Caki2 (cell line): ENCODE measurements at places on chromosomes 4 and X.
A peak's percentile ranks its signal among the peaks of the same experiment; 100 is the strongest.

DNA sequence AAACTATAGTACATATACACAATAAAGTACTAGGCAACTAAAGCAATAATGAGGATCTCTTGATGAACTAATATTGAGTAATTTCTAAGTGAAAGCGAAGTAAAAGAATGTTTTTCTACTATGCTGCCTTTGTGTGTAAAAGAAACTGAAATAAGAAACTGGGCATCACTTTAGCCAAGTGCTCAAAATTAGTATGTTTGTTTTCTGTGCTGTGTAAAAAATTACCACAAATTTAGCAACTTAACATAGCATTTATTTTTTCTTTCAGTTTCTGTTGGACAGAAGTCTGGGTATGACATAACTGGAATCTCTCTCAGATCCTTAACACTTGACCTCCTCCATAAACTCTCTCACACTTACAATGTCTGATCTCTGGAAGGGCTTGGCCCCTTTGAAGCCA, 687.1 kb upstream of the MAGEB2 start:
- DNase-seq, result no peak

DNA sequence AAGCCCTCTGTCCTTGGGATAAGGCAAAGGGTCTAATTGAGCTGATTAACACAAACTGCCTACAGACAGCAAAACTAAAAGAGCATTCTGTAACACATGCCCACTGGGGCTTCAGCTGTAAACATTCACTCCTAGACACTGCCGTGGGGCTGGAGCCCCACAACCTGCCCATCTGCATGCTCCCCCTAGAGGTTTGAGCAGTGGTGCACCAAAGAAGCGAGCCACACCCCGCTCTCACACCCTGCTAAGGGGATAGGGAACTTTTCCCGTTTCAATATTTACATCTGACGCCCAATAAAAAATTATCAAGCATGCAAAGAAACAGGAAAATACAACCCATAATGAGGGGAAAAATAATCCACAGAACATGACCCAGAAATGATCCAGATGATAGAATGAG, 46.9 kb upstream of the HSD17B10 start:
- DNase-seq, result no peak

DNA sequence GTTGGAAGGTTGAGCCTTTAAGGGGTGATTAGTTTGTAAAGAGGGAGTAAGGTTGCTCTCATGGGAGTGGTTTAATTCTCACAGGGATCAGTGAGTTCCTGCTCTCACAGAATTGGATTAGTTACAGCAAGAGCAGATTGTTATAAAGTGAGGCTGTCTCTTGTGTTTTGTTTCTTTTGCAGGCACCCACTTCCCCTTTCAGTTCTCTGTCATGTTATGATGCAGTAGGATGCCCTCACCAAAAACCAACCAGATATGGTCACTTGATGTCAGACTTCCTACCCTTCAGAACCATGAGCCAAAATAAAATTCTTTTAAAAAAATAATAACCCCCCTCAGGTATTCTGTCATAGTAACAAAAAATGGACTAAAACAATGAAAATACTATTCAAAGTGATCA, 19.9 kb upstream of the IGSF1 start:
- no peak for DNase-seq

DNA sequence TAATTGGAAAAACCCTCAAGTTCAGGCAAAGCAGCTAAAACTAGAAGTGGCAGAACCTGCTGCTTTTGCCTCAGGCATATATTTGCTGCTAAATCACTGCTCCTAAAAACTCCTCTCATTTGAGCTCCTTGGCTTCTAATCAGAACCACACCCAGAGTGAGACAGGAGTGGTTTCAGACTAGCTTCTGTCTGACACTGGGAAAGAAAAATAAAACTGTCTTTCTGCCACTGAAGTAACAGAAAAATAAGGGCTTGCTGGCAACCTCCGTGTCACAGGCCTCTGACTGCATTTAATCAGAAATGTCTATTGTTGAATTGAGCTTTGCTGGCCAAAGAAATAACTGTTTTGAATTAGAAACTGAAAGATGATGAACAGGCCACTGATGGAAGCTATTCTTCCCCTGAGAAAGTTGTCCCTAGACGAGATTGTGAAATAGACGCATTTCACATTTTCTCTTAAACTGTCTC, 52.1 kb upstream of the RAP2C start:
- DNase-seq, result no peak

DNA sequence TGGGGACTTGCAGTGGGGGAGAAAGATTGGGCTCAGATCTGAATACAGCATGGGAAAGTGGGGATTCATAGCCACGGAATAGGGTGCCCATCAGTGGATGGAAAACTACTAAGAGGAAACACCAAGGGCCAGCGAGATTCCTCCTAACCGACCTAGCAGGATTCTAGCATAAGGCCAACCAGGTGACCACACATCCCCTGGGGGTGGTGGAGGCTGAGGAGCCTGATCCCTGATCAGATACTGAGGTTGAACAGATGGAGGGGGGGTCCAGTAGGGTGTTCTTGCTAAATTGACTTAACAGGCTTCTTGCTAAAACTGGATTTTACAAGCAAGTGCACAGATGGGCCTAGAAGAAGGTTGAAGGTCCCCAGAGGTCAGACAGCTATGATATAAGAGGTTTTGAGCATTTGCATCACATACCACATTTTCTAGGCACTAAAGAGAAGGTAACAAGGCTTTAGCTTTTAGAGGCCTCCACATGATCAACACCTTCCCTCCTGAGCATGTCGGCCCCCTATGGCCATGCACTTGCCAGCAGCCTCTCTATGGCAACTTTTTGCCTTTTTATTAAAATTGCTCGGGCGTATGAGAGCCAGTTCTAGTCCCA, 69.1 kb upstream of the PUDP start:
- no peak for DNase-seq

DNA sequence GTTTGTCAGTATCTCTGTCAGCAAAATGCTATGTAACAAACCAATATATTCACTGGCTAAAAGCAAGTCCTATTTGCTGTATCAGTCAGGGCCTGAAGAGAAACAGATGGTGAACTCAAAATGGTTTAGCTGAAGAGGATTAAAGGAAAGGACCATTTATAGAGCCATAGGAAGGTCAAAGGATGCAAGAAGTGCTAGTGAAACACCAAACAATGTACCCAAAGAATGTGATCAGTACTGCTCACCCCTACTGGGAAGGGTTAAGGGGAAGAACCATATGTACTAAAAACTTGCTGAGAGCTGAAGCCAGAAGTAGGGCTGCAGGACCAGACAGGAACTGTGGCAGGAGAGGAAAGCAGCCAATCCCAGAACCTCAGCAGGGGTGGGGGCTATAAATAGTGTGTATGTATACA, 479.3 kb downstream of the INPP4B start:
- DNase-seq, result no peak

GRCh38 chr4:98506462-98507132, 151.8 kb downstream of the TSPAN5 start:
- DNase-seq, result no peak

DNA sequence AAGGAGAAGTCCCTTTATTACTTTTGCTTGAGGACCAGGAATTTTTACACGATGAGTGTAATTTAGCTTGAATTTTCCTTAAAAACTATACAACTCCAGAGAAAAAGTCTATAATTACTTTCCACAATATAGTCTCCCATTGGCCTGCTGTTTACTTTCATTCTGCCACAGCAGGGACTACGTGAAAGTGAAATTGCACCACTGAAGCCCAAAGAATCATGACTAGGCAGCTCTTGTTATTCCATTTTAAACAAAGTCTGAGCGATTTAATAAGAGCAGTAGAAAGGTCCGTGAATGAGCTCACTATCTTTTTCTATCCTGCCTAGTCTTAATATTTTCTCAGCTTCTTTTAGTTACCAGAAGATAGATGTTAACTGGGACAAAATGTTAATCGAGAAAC, 68.6 kb downstream of the ADGRG4 start:
- no peak for DNase-seq

DNA sequence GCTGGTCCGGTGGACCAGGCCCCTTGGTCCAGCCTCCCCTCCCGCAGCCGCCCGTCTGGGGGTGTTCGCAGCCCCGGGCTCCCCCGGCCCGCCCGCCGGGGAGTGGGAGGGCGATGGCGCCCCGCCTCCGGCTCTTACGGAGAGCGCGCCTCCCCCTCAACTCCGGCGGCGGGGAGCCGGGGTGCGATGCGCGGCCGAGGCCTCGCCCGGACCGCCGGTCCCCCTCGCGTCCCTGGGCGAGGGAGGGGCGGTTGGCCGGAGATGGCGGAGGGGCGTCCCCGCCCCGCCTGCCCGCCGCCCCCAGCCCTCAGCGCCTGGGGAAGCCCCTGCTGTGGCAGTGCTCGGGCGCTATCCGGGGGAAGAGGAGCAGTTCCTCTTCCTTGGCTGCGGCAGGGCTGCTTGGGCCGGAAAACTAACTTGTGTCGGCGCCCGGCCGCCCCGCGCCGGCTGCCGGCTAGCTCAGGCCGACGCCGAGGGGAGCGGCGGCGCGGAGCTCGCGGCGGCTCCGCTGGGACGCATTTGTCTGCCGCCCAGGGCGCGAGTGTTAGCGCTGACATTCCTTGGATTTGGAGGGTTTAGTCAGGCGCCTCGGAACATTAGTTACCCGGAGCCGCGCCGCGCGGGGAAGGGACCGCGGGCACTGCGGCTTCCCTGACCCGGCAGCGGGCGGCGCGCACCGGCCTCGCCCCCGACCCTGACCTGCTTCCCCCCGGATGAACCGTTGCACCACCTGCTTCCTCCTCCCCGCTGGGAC, 994 bp downstream of the GALNT7 start:
- peak; percentile 73 for DNase-seq

DNA sequence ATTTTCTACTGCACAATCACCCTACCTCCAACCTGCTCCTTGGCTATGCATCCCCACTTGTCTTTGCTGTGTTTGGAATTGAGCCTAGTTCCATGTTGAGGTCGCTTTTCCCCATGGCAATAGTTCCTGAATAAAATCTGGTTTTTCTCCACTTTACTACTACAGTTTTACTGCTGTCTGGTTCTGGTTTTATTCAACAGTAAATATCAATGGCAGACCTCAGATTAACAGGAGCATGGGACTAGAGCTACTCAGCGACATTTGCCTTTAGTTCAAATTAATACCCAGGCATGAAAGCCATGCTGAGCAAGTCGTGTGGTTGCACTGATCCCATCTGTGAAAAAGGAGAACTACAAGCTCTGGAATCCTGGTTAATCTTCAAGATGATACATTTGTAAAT, 460.3 kb downstream of the GRXCR1 start:
- no peak for DNase-seq

DNA sequence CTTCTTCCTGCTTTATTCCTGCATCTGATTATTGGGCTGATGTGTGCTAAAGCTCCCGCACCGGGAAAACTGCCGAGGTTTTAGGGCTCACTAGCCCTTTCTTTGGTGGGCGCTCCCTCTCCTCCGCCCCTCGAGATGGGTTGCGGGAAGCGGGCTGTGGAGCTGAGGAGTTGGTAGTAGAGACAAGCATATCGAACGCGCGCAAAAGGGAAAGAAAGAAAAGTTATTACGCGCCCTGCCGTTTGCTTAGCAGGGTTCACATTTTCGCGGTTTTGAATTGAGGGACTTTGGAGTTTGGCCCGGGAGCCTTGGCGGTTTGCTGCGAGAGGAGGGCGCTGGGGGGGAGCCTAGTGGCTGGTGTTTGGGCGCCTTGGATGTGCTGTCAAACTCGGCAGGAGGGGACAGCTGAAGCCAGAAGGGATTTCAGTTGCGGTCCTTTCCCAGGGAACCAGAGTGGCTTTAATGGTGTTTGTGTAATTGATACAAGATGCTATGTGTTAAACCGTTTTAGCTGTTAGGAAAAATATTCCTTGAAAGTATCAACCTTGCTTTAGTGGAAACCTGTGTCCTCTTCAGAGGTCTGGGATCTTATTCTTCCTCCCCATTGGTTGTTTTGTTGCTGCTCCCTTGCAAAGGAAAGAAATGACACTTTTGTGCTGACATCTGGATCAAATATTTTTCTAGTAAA, 1.1 kb downstream of the GAB1 start:
- DNase-seq, result no peak

GRCh38 chr4:137378393-137378792, 153.9 kb downstream of the PCDH18 start:
- DNase-seq, result no peak

GRCh38 chr4:95910749-95911148, 70.9 kb downstream of the PDHA2 start:
- DNase-seq, result no peak

DNA sequence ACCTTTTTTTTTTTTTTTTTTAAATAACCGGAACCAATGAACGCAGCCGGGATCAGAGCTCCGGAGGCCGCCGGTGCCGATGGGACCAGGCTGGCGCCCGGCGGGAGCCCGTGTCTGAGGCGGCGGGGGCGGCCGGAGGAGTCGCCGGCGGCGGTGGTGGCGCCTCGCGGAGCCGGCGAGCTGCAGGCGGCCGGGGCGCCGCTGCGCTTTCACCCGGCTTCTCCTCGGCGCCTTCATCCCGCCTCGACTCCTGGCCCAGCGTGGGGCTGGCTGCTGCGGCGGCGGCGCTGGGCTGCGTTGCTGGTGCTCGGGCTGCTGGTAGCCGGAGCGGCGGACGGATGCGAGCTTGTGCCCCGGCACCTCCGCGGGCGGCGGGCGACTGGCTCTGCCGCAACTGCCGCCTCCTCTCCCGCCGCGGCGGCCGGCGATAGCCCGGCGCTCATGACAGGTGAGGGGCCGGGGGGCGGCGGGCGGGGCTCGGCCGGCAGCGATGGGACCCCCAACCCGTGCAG, 337 bp downstream of the STIM2 start:
- peak; percentile 70 for DNase-seq

- DNase-seq, result no peak
Observed at GRCh38 chrX:129762448-129762847, 17.3 kb upstream of the SASH3 start.

GRCh38 chrX:47133493-47133892, 11.0 kb downstream of the NDUFB11 start:
- no peak for DNase-seq

DNA sequence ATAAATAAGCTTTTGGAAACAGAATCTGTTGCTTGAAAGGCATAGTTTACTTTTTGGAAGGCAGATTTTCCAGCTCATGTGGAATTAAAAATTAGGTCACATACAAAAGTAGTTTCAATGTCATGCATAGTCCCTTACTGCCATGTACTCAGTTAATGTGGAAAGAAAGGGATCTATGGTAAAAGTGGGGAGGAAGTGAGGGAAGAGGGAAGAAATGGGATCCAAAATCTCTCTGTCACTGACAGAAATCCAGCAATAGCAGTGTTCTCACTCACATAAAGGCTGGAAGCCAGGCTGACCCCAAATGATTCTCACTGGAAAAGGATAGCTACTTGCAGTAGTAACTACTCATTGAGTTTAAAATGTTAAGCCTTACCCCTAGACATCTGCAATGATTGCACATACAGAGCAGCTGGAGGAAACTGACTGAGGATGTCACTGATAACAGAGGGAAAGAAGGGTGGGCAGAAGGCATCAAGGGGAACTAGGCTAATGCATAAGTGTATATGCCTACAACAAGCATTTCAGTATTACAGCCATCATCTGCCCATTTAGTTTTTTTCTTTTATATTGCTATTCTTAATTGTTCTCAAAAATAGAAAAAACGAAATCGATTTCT, 445.6 kb downstream of the FAT4 start:
- DNase-seq, result no peak

GRCh38 chr4:172485007-172485406, 671.8 kb downstream of the GALNTL6 start:
- DNase-seq, result no peak
